NCI-H1105 (cell line): ENCODE measurements at places on chromosomes 5 and 9.

GRCh38 chr5:181120306-181120705 lies 10.7 kb downstream of the OR2V1 start:
- DNase-seq, result no peak

DNA sequence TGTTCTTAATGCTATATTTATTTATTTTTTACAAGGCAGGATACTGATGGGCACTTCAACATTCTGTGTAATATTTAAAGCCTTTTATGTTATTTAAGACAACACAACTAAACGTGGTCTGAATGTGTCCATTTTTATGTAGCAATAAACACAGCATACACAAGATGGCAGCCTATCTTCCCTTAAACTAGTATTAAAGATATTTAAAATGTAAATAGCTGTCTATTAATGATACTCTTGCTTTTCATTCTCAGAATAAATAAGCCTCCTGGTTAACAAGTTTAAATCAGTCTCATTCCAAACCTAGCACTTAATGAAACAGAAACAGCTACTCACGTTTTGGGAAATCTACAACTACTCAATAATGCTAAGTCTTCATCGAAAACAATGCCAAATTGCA lies 315.7 kb downstream of the MCTP1 start:
- DNase-seq, result no peak

GRCh38 chr9:116237456-116237855 lies 83.9 kb downstream of the PAPPA start:
- no peak for DNase-seq

DNA sequence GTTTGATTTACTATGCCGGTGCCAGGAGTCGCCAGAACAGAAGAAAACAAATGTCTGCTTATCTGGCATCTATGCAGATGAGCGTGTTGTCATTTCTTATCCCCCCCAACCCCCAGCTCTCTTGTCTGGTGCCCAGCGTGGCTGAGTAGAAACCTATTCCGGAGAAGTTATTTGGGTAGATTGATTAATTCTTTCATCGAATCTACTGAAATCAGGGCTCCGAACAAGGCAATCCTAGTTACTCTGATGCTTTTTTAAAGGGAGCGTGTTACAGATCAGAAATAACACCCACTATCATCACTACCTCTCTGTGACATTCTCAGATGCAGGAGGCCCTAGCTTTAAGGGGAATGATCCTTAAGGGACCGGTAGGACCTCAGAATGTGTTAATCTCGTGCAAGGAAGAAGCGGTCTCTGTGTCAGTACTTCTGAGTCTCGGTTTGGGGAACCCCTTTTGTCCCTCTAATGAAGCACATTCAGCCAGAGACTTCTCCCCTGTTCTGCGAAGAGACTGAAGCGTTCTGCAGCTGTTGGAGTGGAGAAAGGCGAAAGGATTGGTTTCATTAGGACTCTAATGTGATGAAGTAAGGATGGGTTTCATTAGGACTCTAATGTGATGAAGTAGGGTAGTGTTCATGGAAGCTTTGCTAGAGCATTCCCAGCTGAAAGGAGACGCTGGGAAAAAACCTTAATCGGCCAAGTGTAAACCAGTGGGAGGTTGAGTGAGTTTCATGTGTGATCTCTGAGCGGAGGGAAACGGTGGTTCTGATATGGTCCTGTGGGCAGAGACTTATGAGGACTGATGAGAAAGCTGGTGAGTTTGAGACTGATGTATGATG lies 1.5 kb downstream of the PIP5K1B start:
- DNase-seq, result no peak

DNA sequence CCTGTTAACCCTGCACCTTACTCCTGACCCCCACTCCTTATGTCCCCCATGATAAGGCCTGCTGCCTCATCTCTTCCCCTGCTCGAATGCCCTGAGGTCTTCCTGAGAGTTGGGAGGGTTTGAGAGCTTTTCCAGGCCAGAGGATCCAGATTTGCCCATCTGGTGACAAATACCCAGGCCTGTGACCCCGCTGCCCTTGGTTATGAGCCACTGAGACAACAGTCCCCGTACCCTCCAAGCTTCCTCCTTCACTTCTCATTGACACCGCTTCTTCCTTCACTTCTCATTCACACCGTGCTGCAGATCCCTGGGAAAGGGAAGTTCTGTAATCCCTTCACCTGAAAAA lies 593 bp downstream of the GM2A start:
- DNase-seq, result no peak

DNA sequence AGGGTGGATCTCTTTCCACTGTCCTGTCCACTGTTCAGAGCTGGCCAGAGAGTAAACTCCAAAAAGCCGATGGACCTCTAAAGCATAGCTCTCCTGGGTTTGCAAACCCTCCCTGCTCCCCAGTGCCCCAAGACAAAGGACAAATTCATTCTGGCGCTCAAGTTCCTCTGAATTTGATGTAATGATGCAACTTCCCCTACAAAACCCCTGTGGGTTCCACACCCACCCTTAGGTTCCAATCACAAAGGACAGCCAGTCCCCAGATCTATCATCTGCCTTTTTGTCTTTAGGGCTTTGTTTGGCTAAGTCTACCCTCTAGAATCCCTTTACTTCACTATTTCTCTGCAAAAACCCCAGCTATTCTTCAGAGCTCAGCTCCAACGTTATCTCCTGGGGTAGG lies 57.4 kb upstream of the SLC25A51 start:
- DNase-seq, result no peak

DNA sequence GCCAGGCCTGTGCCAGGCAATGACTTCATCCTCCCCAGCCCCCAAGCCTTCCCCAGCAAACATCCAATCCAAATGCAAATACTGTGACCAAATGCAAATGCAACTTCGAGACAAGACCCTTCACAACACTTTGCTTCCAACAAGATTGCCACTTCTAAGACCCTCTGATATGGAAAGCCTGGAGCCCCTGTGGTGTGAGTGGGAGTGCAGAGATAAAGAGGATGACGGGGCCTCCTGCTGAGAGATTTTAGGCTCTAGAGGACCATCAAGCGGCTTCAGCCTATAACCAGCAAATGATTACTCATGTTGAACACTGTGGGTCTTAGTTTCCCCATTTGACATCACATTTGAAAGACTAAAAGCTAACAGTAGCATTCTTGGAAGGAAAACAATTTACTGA lies 46.6 kb upstream of the GABRP start:
- no peak for DNase-seq

GRCh38 chr5:78593465-78593864 lies 55.1 kb downstream of the LHFPL2 start:
- DNase-seq, result no peak

GRCh38 chr9:99870126-99870525 lies 36.3 kb upstream of the STX17 start:
- no peak for DNase-seq

GRCh38 chr5:143924311-143924978 lies 112.5 kb downstream of the HMHB1 start:
- no peak for DNase-seq

DNA sequence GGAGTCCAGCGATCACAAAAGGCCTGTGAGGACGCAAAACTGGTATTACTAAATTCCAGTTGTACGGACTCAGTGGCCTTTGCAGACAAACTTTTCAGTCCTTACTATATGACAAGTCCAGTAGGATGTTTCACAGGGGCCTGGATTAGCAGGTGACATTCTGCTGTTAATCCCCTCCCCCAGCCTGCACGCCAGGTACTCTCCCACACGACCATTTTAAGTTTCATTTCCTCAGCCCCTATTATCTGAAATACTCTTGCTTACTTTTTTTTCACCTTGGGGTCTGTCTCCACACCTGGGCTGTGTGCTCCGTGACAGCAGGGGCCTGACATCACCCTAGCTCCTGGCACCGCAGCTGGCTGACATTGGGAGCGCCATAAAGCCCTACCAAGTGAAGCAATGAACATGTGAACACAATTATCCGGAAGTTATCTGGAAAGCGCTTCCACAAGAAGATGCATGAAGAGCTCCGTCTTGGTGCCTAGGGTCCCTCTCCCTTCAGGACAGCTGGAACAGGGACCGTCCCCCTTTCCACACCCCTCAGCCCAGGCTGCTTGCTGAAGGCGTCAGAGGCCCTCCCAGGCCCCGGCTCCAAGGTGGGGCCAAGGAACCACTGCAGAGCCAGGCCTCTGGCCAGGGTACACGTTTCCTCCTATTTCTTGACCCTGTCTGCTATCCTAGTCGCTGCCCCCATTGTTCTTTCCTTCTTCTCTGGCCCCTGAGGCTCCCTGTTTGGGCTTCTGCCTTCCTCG lies 39.7 kb upstream of the ZNF622 start:
- DNase-seq, result no peak

- DNase-seq, result no peak
Measured at GRCh38 chr9:20315677-20316076, 306.6 kb downstream of the MLLT3 start.

DNA sequence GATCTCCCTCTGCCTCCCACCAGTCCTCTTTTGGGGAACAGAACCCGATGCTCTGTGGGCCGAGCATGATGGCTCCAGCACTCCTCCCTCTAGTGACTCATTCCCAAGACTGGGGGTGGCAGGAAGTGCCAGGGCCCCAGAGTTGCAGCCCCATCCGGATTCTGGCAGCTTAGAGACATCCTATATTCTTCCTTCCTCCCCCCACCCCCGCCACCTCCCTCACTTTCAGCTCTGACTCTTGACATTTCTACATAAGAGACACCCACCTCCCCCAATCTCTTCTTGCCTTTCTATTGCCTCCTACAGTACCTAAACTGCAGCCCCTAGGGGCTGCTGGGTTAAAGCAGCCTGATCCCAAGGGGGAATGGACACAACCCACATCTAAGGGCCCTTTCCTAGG lies 47.1 kb upstream of the MATR3 start:
- no peak for DNase-seq

- DNase-seq, result no peak
Measured at GRCh38 chr9:14441976-14442651, 128.2 kb upstream of the NFIB start.

DNA sequence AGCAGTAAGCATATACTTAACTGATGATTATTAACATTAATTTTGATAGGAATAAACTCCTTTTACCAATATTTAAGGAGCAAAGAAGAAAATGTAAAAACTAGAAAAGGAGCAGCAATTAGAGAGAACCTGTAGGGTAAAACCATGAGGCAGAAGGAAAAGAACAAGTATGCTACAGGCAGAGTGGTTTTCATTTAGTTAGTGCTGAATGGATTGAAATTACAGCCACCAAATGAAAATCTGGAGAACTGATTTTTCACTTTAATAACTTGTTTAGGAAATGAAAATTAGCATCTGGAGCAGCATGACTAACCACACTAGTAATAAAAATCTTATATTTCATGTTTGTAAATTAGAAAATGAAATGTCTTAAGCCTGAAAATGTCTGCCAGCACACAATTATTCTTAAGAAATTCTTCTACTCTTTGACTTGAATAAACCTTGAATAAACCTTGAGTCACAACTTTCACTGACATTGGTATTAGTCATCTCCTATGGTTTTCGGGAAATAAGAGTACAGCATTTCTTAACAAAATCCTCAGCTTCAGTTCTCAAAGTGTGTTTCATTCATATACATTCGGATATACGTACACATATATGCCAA lies 1504.9 kb upstream of the C9orf72 start:
- no peak for DNase-seq

DNA sequence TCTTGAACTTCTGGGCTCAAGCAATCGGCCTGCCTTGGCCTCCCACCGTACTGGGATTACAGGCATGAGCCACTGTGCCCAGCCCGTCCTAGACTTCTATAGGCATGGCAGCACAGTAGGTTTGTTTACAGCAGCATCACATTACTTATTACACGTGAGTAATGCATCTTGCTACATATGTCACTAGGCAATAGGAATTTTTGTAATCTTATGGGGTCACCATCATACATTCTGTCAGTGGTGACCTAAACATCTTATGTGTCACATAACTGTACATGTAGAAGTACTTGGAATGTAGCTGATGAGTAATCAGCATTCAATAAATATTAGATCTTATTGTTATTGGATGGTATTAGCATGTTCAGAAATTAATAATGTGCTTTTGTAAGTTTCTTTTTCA lies 22.9 kb upstream of the ABCA1 start:
- DNase-seq, result no peak

GRCh38 chr9:114004221-114004716 lies 73.8 kb downstream of the AMBP start:
- DNase-seq, result no peak

GRCh38 chr9:103649086-103649485 lies 445.0 kb upstream of the SMC2 start:
- DNase-seq, result peak; percentile 62

- no peak for DNase-seq
Measured at GRCh38 chr5:74951865-74952264, 85.7 kb upstream of the FAM169A start.

GRCh38 chr9:97900103-97900737 lies 22.1 kb downstream of the TRMO start:
- no peak for DNase-seq

DNA sequence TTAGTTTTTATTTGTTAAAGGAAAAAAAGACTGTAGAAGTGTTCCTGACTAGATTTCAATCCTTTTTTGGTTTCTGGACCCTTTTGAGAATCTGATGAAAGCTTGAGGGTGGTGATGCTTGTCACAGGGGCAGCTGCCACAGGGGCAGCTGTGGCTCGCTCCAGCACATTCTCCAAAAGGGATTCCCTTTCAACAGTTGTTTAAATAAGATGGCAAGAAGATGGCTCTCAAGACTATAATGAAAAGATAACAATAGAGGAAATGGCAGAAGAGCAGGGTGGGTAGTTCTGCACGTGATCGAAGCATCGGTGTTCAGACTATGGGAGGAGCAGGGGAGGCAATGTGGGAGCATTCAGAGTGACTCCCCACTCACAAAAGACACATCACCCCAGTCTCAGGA lies 46.5 kb upstream of the TNFAIP8 start:
- DNase-seq, result no peak

DNA sequence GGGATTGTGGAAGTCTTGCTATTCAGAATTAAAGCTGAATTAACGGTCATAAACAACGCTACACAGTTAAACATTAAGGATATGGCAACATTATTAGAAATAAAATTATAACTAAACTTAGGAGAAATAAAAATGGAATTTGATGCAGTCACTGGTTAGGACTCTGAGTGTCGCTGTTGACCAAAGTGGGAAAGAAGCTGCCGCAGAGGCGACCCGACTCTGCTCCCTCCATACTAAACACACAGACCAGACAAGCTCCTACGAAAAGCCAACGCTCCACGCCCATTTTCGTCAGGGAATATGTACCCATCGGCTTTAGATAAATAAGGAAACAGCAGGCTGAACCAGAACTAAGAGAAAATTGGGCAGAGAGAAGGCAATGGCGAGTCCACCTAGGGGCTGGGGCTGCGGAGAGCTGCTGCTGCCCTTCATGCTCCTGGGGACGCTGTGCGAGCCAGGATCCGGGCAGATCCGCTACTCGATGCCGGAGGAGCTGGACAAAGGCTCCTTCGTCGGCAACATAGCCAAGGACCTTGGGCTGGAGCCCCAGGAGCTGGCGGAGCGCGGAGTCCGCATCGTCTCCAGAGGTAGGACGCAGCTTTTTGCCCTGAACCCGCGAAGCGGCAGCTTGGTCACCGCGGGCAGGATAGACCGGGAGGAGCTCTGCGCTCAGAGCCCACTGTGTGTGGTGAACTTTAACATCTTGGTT lies at the start of gene PCDHGA5:
TSS of gene PCDHGA5 (plus strand) at position 211 of the 709 bp plus-strand sequence. CDS start at position 380, 169 bp downstream.
- no peak for DNase-seq
